AML-193 (cell line): ENCODE measurements at places on chromosomes 2 and 18.

- DNase-seq = peak; percentile 70
Measured at GRCh38 chr18:76686737-76687231, 135.6 kb upstream of the ZNF236 start.

DNA sequence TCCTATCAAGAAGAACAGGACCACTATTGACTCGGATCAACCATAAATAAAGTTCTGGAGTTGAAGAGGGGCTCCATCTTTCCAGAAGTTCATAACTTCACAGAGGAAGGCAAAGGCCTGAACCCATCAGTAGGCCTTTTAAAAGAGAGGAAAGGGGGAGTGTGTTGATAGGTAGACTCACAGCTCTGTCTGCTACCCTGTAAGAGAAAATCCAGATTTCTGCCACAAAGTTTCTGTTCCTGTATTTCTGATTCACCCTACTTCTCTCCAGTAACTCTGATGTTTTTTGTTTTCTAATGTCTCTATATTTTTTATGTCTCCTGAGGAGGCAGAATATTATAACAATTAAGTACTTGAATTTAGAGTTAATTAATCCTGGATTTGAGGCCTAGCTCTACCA lies 564.0 kb downstream of the TNS1 start:
- no peak for DNase-seq

- no peak for DNase-seq
Measured at GRCh38 chr2:235976956-235977355, 191.2 kb downstream of the GBX2 start.

- no peak for DNase-seq
Measured at GRCh38 chr2:7146151-7146550, 228.9 kb downstream of the RNF144A start.

DNA sequence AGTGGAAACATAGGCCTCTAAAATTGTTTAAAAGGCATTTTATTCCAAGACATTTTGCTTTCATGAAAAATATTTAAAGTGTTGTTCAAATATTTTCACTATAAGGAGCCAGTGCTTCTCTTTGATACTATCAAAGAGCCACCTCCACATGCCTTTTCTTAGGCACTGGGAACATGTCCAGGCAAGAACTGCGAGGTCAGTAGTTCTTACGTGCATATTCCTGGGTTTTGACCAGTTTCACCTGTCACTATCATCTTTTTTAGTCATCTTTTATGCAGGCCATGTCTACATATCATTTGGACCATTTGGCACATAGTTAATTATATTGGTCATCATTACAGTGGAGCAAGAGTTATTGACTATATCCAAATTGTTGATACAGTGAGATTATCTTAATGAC lies 195.3 kb downstream of the CCDC85A start:
- DNase-seq = no peak

DNA sequence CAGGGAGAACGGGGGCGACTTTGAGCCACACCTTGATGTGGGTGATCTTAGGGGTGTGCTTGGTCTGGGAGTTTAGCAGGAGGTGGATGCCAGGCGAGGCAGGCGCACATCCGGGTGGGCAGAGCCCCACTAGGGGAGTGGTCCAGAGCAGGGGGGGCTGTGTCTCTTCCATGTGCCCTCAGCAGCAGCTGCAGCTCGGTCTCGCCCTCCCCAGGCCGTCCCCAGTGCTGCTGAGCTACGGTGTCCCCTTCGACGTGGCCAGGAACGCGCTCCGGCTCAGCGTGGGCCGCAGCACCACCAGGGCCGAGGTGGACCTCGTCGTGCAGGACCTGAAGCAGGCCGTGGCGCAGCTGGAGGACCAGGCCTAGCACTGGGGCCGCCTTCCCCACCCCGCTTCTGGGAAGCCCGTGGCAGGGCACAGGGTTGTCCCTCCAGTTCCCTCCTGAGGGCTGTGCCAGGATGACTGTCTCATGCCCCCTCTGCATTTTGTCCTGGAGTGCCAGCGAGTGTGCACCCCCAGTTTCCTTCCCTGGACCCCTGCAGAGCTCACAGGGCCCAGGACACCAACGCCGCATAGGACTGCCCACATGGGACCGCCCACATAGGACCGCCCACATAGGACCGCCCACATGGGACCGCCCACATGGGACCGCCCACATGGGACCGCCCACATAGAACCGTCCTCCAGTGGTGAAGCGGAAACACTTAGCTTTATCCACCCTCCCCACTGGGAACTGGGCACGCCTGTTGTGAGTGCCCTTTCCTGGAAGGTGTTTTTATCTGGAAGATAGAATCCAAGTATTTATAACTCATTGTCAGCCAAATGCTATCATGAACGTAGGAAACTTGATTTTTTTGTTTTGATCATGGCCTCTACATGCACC lies 1.9 kb upstream of the ESPNL start:
- no peak for DNase-seq

GRCh38 chr2:233179848-233180366 lies 71.6 kb upstream of the ATG16L1 start:
- DNase-seq = no peak

DNA sequence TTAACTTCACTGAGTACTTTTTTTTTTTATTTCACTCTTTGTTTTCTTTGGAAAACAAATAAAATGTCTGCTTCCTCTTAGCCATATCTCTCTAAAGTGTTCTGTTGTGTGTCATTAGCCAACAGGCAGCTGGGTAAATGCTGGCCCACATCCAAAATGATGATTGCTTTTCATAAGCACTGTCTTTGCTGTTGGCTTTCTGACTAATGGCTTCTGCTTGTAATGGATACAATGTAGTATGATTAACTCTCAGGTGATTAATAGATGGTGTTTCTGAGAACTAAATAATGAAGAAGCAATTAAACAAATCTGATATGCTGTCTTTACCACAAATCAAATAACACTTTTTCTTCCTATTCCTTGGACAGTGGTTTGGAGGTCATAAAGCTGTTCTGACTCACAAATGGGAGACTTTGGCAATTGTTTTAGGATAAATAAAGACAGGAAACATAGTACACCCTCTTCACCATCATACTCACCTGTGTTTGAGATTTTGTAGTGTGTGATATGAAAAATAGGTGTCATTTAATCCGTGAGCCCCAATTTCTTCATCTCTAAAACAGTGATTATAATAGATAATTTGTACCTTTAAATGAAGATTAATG lies 888.4 kb downstream of the TSN start:
- DNase-seq = no peak

GRCh38 chr2:198044777-198045176 lies 240.4 kb downstream of the PLCL1 start:
- no peak for DNase-seq

DNA sequence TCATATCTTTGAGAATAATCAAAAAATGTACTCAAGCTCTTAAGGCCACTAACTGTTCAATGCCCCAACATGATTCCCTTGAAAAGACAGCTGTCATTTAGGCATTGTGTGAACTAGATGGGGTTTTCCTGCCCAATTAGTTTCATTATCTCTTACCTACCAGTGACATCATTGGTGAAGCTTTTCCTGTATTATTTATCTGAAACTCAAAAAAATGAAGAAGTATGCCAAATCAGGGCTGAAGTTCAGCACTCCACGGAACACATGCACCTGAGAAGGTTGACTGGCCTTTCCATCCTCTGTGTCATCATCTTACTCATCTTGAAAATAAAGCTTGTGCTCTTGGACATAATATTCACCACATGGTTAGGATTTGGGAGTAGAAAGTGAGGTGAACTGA lies 126.4 kb downstream of the TXNL1 start:
- no peak for DNase-seq

- no peak for DNase-seq
Measured at GRCh38 chr2:190486037-190486623, 48.4 kb downstream of the NEMP2 start.

DNA sequence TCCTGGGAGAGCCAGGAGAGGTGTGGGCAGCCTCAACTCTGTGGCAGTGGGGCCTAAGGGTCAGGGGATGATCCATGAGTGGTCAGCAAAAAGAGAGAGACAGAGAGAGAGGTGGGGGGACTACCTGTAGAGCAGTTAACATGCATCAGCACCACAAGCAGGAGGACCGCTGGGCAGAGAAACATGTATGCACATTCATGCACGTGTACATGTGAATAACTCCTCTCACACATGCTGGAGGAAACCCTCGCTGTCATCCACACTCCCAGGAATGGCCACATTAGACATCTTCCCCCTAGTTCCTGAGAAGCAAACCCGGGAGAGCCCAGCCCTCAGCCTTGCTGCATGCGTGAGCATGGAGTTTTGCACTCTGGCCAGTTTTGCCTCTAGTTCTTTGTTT lies 166.1 kb downstream of the SMAD7 start:
- no peak for DNase-seq

GRCh38 chr2:121664086-121664485 lies 14.8 kb upstream of the CLASP1 start:
- peak; percentile 41 for DNase-seq

GRCh38 chr2:207617011-207617671 lies 8.1 kb downstream of the METTL21A start:
- no peak for DNase-seq

- no peak for DNase-seq
Measured at GRCh38 chr2:30194421-30194820, 36.9 kb upstream of the LBH start.

- no peak for DNase-seq
Measured at GRCh38 chr2:192932376-192932775, 737.6 kb upstream of the TMEFF2 start.

DNA sequence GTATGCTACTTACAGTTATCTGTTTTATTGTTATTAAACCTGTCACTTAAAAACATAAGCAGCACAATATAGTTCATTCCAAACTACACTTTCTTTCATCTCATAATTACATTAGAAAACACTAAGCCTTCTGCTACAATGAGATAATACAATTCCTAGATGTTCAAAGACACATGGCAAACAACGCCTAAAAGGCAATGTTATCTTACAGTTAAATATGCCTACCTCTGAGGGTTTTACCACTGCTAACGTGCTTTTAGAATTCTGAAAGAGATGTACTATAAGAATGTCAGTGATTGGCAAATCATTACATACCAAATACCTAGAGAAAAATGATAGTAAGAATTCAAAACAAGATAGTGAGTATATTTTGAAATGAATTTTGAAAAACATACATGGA lies 46.8 kb upstream of the SPOPL start:
- DNase-seq = no peak

DNA sequence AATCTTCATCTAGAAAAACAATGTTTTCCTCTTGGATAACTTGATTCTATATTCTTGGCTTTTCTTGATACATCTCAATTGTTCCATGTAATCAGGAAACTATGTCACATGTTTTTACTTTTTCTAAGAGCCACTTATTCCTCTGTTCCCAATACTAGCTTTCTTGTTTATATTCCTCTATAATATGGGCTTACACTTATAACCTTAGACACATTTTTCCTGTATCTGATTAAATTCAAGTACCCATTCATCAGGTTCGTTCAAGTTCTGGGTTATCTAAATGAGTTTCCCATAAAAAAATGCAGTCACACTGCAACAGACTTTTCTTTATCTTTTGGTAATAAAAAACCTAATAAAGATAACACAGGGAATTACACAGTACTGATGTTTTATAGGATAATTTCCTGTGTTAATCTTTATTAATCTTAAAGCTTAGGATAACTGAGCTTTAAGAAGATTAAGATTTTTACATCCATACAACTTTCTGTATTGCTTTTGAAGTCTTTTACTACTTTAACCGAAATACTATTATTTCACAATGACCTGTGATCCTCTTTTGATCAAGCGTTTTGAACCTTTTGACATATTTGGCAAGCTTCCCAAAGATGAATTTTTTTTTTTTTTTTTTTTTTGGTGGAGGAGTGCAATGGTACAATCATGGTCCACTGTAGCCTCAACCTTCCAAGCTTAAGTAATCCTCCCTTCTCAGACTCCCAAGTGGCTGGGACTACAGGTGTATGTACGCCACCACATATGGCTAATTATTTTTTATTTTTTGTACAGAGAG lies 44.3 kb upstream of the C2orf66 start:
- DNase-seq = no peak

DNA sequence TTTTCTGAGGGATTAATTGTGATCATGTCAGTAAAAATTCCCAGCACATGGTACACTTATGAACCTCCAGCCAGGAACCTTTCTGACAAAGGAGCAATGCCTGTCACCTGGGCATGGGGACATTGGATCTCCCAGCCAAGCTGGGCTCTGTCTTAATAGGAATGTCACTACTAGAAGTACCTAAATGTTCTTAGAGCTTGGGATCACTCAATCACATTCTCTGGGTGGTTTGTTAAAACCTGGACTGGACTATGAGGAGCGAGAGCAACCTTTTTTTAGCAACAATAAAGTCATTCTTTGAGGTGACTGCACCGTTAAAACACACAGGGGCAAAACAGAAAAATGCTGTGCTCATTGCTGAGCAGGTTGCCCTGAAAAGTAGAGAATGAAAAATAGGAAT lies 6.4 kb upstream of the PPP1CB start:
- DNase-seq = no peak

DNA sequence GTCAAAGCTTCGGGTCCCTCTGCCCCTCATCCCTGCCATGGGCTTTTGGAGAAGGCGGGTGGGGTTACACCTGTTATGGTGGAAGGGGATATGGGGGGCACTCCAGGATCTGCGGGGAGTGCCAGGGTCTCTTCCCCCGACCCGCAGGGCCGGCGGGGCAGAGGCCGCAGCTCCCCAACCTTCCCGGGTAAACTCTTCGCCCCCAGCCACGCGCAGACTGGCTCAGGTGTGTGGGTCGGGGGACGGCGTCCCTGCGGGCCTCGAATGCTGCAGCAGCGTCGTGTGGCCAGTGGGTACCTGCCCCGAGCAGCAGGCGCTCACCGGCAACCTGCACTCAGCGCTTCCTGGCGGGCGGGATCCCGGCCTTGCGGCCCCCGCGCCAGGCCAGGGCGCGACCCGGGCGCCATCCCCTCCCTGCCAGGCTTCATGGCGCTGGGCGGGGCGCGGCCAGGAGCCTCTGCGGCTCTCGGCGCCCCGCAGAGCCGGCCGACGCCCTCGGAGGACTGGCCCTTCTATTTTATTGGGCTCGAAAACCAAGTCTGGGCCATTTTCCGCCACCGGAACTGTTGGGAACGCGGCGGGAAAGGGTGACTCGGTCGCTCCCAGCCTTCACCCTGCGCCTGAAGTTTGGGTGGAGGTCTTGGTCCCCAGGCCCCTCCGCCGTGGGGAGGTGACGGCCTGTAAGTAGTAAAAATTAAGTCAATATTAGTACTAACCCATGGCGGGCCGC lies 4.5 kb downstream of the GBX2 start:
- DNase-seq = no peak

GRCh38 chr2:120371969-120372625 lies 26.2 kb downstream of the INHBB start:
- DNase-seq = no peak

DNA sequence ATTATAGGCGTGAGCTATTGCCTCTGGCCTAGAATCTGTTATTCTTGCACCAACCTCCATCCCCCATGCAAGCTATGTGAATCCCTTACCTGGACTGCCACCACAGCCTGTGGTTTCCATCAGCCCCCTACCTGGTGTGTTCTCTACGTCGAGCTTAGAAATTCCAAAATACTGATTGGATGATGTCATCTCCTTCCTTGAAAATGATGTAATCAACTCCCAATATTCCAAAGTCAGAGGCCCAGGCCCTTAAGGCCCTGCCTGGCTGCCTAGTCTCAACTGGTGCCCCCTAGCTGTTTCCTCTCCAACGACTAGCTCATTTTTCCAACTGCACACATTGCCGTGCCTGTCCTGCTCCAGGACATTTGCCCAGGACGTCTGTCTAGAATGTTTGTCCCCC lies 41.3 kb upstream of the GBX2 start:
- DNase-seq = no peak
